Right lung (tissue), 10 donors: ENCODE measurements at places on chromosomes 4 and X. TPM values are rescaled to one million over a fixed set of nuclear protein-coding genes. Genes with fewer than 3 reads are reported as not detected.

The GPR119 gene
- polyA plus RNA-seq = not detected

The ZNF275 gene
- 17.3 TPM for polyA plus RNA-seq

DNA sequence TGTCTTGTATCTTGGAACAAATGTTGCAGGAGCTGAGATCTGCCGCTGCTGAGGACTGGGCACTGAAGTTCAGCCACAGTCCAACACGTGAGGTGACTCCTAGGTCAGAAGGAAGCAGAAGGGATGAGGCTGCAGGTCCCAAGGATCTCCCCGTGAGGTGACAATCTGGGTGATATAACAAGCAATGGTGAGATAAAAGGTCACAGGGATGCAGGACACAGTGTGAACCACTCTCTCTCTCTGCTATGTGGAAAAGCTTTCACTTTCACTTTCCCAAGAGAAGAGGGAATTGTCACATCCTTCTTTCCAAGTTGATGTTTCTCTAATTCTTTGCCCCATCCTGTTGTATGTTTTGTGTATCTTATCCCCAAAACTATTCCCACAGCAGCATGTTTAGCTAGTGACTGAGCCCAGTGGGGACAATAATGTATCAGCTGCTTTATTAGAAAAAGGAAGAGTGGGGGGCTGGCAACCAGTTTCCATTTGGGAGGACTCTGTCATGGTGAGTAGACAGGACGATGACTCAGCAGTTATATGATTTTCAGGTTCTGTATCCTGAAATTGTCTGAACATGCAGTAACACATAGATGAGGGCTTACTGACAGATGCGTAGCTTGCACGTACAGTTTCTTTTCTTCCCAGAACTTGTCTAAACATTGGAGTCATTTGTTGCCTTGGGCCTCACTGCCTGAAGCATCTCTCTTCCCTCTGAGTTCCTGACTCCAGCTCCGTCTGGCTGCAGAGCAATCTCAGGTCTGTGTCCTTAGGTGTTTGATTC is 1415.8 kb upstream of the TENM3 start:
- peak; percentile 37 for DNase-seq

- no peak for DNase-seq
Observed at GRCh38 chr4:144202081-144202480, 61.6 kb upstream of the GYPA start.

DNA sequence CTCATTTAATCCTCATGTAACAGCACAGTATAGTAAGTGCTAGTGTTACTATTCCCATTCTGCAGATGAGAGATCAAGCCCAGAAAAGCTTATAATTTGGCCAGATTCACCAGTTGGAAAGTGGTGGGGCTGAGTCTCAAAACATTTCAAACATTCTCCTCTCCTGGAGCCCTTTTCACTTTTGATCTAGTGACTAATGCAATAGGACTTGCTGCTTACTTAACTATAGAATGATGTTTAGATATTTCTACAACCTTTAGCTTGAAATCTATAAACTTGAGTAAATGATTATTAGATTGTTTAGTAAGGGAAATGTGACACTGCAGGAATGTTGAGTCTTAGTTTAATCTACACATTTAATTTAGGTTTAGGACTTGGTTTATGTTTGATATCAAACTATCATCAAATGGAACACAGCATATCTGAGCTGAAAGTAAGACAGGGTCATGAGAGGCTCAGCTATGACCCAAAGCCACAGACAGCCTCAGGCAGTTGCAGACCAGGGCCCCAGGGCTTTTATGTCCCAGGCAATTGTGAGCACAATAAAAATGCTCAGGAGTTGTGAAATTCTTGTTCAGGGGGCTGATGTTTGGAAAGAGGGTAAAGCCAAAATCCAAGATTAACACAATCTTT is 199.5 kb upstream of the HS3ST1 start:
- DNase-seq = no peak

GRCh38 chr4:66949419-66949818 is 595.9 kb downstream of the CENPC start:
- DNase-seq = no peak
